ENCODE measurements at places on chromosomes 4 and X.

DNA sequence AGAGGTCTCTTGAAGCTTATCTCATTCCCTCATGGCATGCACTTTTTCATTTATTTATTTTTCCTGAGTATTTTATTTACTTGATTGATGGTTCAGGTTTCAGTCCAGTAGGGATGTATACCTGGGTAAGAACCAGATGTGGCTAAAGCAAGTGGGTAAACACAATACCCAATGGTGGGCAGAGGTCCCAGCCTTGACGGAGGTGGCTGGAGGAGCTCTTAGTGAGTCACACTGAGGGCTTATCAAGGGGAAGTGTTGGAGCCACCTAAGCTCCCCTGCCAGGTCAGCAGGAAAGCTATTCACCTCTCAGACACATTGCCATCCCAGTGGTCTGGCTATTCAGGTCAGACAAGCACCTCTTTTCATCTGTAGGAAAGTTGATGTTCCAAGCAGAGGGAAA lies 236.2 kb upstream of the MAGEB16 start:
- DNase-seq, result no peak

- no peak for DNase-seq
These were observed 95.2 kb upstream of the LNX1 start for GRCh38 chr4:53686521-53686920.

DNA sequence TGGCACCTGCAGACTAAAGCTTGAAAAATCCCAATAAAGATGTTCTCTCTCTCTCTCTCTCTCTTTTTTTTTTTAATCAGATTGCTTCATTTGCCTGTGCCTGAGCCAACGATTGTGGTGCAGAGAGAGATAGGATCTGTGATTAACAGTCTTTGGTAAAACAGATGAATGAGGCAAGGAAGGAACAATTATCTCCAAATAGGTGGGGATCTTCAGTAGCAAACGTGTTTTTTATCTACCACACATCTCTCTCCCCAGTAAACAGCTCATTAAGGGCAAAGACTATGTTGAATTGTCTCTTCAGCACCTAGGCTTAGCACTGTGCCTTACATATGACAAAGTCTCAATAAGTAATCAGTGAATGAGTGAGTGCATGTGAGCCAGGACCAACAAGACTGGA lies 96.3 kb downstream of the SMIM20 start:
- DNase-seq, result no peak

- DNase-seq, result no peak
These were observed 2.1 kb downstream of the TET2 start for GRCh38 chr4:105148776-105149175.

DNA sequence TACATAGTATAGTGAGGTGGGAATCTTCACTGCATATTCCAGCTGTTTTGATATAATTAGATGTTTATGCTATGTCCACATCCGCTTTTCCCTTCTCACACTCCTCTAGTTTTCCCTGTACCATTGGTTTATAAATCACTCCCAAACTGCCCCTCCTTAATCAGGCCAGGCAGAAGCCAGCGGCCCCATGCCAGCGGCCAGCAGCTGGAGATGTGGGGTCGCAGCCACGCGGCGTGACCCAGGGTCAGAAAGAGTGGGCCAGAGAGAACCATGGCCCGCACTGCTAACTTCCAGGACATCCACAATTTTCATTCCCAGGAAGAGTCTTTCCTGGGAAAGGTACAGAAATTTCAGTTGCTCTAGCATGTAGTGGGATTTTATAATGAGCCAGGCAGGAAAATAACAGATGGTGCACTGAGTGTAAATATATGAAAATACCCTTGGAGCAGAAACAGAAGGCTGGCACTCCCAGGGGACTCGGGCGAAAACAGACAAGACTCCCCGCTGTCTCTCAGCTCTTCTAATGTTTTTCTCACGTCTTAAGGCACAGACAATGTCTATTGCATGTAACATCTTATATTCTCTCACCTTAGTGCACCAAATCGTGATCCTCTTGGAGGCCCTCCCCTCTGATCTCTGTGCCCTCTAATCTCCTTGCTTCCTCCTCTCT lies 145.9 kb upstream of the ZFP42 start:
- DNase-seq, result no peak

- no peak for DNase-seq
These were observed 41.9 kb upstream of the PDGFRA start for GRCh38 chr4:54187148-54187547.

- no peak for DNase-seq
These were observed 436.2 kb downstream of the FAT4 start for GRCh38 chr4:125750828-125751466.

GRCh38 chr4:170386971-170387370 lies 297.2 kb upstream of the AADAT start:
- DNase-seq, result no peak

DNA sequence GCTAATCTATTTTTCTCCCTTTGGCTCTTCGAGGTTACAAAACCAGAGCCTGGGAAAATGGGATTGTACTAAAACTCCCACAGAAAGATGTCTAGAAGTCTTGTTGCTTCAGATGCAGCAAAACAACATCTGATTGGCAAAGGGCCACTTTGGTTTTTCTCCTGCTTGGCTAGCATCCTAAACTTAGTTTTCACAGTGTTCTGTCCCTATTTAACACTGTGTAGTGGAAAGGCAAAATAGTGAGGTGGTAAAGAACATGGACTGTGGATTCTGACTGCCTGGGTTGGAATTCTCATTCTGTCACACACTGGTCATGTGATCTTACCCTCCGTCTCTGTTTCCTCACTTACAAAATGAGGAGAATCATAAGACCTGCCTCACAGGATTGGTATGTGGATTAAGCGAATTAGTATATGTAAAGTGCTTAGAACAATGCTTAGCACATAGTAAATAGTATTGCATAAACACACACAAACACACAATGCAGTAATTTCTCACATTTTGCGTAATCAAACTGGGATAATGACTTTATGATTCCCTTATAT lies 23.5 kb downstream of the TIGD2 start:
- no peak for DNase-seq

DNA sequence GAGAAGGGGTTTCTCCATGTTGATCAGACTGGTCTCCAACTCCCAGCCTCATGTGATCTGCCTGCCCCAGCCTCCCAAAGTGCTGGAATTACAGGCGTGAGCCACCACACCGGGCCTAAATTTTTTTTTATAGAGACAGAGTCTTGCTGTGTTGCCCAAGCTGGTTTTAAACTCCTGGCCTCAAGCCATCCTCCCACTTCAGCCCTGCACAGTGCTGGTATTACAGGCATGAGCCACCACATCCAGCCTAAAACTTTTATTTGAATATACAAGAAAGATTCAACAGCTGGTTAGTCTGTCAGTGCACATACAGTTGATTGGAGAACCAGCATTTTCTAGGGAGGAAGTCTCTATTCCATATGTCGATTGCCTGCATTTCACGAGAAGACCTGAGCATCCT lies 91.2 kb downstream of the LRP2BP start:
- no peak for DNase-seq

- DNase-seq, result no peak
These were observed 28.6 kb downstream of the RNF175 start for GRCh38 chr4:153731239-153731638.

DNA sequence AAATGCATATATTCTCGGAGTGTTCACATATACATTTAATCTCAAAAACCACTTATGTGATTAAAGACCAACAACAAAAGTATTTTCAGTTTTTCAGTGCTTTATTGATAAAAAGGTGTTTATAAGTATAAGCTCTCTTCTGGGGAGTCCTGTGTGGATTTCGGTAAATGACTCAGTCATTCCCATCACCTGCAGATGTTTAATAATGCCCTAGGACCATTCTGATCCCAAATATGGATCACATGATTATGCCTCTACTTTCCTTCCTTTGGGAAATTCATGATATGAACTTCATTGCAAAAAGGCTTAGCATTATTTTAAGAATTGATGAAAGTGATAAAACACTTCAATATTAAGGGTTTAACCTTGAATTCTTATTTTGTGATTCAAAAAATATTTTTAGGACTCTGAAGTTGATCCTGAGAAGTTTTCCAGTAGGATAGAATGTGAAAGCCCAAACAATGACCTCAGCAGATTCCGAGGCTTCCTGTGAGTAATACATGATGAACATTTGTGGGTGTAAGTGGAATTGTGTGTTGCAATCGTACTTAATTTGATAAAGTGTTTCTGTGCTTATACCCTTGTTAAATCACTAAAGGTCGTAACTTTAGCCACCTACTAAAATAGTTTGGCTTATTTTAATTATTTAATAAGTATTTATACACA lies 40.2 kb downstream of the ATP10D start:
- DNase-seq, result no peak

- no peak for DNase-seq
These were observed 53.8 kb downstream of the APLN start for GRCh38 chrX:129600981-129601424.

GRCh38 chr4:1400831-1401408 lies 5.3 kb downstream of the NKX1-1 start:
- no peak for DNase-seq

DNA sequence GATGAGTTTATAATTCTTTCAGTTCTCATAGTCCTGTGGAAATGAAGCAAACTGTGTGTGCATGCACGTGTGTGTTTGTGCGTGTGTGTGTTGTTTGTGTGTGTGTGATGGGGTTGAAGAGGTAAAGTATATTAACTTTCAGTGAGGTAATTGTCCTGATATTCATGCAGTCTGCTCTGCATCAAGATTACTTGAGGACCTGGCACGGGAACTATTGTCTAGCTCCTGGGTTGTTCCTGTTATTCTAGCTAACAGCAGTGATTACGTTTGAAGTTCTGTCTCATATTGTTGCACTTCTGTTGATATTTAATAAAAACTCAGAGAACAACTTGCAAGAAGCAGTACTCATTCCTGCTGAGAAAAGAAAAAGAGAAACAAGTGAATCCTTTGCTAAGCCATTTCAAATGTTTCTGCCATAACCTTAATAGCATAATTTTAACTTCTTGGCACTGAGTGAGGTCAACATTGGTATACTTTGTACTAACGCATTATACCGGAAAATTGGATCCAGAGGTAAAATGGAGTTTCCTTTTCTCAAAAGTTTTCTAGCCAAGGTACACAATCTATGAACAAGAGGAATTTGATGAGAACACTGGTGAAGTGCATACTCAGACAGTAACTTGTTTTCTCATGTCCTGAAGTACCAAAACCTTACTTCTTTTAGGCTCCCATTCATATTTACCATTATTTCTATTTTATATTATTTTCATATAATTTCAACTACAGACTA lies 113.2 kb downstream of the SPCS3 start:
- DNase-seq, result no peak

DNA sequence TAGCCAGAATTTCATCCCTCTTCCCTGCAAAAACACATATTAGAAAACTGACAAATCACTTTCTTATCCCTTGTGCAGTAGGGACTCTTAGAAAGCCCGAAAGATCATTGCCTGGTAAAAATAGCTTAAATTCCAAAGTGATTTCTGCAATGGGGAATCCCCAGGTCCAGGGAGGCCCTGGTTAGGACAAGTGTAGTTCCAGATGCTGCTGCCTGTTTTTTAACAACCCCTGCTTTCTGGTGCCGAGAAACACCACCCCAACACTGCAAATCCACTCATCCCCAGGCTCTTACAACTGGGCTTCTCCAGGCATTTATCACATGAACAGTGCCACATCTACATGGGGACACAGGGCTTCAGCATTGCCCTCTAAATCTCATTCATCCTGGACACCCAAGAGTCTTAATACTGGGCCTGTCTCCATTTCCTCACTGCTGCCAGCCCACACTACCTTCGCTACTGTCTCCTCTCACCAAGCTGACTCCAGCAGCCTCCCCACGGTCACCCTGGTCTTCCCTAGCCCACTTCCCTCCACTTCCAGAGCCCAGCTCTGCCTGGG lies 112.2 kb upstream of the PSAPL1 start:
- DNase-seq, result no peak

DNA sequence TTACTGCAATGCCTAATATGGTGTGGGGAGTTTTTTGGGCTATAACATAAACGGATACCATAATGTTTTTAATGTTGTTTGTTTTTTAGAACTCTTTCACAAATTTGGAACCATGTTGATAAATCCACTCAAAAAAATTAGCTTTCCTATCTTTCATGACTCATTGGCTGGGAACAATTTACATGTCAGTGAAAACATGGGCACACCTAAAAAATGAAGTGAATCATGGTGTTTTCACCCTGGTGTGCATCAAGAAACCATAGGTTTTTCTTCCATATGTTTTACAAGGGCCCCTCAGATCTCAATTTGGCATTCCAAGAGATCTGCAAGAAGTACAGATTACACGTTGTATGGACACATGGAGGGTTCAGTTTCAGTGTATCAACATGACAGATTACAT lies 207.1 kb downstream of the NWD2 start:
- no peak for DNase-seq

DNA sequence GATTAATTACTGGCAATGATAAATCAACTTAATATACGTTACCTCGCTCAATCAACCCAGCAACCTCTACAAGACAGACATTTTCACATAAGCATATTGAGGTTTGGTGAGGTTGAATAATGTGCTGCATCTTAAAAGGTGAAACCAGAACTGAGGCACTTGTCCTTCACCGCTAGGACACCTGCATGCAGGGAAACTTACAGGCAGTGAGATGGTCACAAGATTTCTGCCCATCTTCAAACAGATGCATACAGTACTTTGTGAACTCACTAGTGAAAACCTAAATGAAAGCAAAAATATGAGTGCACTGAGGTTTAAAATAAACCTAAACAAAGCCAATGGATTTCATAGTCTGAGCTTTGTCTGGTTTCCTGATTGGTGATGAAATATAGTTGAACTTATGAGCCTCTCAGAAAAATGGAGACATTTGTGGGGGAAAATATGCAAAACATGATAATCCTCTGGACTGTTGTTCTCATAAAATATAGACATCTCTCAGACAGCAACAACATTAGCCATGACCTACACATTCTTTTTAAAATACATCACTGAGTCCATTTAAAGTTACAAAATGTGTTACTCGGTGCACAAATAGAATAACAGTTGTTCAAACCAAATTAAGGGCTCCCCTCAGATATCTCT lies 20.9 kb upstream of the PRSS12 start:
- DNase-seq, result no peak

DNA sequence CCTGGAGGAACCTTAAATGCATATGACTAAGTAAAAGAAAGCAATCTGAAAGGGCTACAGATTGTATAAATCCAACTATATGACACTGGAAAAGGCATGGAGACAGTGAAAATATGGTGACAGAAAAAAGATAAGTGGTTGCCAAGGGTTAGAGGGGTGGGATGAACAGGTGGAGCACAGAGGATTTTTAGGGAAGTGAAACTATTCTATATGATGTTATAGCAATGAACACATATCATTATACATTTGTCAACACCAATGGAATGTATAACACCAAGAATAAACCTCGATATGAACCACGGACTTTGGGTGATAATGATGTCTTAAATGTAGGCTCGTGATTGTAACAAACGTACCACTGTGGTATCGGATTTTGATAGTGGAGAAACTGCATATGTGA lies 40.7 kb downstream of the NPY5R start:
- DNase-seq, result no peak

GRCh38 chr4:128782076-128782715 lies 27.3 kb upstream of the JADE1 start:
- peak; percentile 13 for DNase-seq

GRCh38 chr4:26807330-26807729 lies 53.3 kb upstream of the STIM2 start:
- no peak for DNase-seq
